Activated CD4-positive, alpha-beta memory T cell treated with anti-CD3 and anti-CD28 coated beads for 36 hours (primary cell): ENCODE measurements at places on chromosomes 4 and X.
A peak's percentile ranks its signal among the peaks of the same experiment; 100 is the strongest.

DNA sequence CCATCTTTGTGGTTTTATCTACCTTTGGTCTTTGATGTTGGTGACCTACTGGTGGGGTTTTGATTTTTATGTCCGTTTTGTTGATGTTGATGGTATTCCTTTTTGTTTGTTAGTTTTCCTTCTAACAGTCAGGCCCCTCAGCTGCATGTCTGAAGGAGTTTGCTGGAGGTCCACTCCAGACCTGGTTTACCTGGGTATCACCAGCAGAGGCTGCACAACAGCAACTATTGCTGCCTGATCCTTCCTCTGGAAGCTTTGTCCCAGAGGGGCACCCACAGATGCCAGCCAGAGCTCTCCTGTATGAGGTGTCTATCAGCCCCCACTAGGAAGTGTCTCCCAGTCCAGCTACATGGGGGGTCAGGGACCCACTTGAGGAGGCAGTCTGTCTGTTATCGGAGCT is 199.3 kb upstream of the WDFY3 start:
- no peaks in the 10 kb centered on the region for H3K36me3 ChIP-seq
- H3K27me3 ChIP-seq: no peaks in the 10 kb centered on the region

DNA sequence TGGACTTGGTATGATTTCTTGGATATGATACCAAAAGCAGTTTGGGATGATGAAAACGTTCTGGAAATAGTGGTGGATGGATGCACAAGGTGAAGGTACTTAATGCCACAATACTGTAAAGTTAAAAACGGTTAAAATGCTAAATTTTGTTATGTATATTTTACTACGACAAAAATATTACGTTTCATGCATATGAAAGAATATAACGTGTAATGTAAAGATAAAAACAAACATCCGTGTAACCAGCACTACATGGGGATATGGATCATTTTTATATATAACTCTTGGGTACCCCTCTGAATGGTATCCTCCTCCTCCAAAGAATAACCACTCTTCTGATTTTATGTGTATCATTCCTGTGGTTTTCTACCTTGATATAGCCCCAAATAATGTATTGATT is 862 bp upstream of the CENPU start:
- peaks cover 28% of the 10 kb centered on the region for H3K4me1 ChIP-seq
- H3K4me3 ChIP-seq: peak overlapping the region; percentile 99
- H3K27ac ChIP-seq: peak overlapping the region; percentile 88

DNA sequence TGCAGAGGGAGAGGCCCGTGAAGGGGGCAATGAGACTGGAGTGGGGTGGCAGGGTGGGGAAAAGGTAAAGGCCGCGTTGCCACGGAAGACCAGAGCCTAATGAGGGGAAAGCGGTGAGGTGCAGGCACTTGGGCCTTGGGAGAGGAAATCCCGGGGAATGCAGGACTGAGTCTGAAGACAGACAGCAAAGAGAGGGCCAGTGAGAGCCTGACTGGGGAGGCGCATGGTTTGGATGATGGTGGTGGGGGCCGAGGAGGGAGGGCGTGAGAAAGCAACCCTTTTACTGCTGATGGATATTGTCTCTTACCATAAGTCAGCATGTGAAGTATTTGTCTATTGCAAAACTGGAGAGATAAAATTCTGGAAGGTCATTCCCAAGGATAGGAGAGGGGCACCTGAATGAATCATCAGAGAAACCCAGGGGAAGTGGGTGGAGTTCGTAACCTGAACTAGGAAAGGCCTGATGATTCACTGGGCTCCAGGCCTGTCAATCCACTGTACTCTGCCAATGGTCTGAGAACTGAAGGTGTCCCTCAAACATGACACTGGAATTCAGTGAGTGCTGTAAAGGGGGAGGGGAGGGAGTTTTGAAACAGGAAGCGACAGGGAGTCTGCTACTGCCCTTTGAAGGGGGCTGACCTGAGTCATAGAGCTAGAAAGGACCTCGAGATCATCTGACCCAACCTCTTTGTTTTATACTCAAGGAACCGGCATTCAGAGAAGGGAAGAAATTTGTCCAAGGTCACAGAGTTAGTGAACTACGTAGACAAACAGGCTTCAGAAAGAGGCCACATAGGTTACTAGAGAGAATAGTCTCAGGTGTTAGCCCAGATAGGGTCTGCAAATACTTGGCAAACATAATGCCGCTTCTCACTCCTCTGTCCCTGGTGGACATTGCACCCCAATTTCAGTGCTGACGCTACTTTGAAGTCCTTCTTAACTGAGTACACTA is 52.2 kb downstream of the NALF2 start:
- H3K4me1 ChIP-seq: no peaks in the 10 kb centered on the region
- H3K36me3 ChIP-seq: no peaks in the 10 kb centered on the region

DNA sequence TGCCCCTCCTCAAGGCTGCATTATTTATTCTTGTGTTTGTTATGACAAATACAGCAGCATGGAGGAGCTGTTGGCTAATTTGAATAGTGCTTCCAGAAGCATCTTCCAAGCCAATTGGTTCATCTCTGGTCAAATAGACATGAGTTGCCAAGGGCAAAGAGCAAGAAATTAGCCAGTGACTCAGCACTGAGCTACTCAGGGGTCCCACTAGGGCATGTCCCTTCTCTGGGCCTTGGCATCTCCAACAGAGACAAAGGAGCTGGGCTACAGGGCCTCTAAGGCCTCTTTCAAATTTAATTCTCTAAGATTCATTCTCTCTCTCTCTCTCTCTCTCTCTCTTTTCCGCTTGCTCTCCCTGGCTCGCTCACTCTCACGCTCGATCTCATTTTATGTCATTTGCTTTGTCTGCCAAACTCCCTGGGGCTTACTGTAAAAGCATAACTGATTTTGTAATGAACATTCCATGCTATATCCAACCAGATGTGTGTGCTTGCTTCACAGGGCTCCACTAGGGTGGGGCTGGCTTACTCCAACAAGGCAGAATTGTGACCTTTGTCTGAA is 86.7 kb upstream of the MAGEA4 start:
- H3K4me1 ChIP-seq: no peaks in the 10 kb centered on the region
- DNase-seq: no peak
- H3K27ac ChIP-seq: no peak overlapping the region
- H3K4me3 ChIP-seq: no peak overlapping the region
- no peaks in the 10 kb centered on the region for H3K27me3 ChIP-seq
- no peaks in the 10 kb centered on the region for H3K36me3 ChIP-seq
